ENCODE measurements at places on chromosomes 11 and 22. TPM values are rescaled to one million over a fixed set of nuclear protein-coding genes. Genes with fewer than 3 reads are reported as not detected.
A peak's percentile ranks its signal among the peaks of the same experiment; 100 is the strongest.

DNA sequence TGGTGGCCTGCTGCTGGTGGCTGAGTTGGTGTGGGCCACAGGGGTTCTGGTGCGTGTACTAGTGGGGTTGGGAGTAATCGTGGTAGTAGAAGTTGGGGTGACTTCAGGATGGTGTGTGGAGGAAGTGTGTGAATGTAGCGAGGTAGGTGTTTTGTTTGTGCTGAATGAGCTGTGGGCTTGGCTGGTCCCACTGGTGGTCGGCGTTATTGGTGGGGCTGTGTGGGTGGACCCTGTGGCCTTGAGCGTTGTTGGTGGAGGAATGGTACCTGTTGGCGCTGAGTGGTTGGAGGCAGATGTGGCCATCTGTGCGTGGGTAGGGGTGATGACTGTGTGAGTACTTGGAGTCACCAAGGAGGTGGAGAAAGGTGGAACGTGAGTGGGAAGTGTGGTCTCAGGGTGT is 18.4 kb downstream of the MUC6 start:
- DNase-seq: no peak

GRCh38 chr11:75031771-75032549 is 43.2 kb downstream of the NEU3 start:
- peak; percentile 39 for DNase-seq

DNA sequence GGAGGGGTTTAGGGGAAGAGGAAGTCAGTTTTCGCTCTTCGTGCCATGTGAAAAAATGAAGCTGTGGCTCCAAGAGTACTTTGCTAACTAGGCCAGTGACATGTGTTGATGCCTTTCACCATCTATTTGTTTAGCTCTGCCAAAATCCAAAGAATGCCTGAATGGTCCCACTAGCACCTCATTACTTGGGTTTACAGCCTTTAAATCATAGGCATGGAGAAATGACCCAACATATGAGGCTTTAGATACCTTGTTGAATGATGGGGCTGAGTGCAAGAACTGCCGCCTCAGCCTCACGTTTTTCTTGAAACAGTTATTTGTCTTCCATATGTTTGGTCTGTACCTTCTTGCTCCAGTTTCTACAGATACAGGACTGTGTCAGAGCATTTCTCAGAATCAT is 8.3 kb downstream of the RBM4 start:
- DNase-seq: no peak

DNA sequence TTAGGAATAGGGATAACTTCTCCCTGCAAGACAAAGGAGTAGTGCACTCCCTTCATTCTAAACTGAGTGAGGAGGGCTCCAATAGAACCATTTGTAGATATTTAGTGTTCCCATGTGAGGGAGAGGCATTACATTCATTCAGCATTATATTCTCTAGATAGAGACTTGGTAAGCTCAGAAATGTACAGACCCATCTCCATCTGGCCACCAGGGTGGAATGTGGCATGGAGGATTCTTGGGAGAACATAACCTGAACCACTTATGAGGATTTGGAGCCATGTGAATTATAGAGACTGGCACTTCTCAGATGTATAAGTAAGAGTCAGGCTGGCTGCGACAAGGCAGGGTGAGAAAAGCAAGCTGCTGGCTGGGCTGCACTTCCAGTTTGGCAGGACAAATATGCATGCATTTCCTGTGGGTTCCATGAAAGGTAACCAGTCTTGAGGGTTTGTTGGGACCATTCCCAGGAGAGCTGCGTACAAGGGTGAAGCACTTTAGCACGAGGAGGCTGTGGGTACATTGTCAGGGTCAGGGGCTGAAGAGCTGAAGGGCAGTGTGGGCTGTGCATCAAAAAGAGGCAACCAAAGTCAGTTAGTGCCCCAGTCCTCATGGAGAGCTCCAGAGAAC is 9.2 kb downstream of the RRP8 start:
- peak; percentile 32 for DNase-seq

DNA sequence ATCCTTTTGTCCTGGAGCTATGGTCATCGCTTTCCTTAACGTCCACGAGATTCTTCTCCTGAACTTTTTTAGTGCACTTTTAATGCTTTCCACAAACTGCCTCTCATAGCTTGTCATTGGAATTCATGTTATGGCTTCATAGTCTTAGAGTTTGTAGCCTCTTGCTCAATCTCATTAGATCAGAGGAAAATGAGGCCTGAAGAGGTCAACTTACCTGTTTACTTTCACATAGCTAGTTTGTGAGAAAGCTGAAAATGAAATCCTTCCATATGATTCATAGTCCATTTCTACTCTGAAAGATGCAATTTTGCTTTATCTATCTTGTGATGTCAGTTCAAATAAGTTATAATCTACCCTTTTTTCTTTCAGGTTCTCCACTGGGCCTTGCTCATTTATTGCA is 1747.2 kb upstream of the RAG2 start:
- no peak for DNase-seq

DNA sequence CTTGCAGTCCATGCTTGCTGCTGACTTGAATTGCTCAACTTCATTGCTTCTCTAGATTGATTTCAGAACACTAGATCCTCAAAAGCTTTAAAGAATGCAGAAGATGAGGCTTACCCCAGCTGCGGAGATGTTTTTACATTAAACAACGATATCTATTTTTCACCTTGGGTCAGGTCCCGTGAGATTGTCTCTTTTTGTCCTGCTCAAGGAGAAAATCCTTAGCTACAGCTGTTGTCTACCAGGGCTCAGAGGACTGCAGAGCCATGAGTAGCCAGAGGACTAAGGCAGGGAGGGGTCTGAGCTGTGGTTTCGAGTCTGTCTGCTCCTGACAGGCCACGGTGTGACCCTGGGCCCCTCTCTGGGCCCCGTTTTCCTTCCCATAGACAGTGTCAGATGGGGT is 51.4 kb downstream of the PKNOX2 start:
- DNase-seq: no peak

- DNase-seq: no peak
Measured at GRCh38 chr22:50633086-50633485, 5.1 kb upstream of the ARSA start.

The CTSW gene
- polyA plus RNA-seq: not detected

The FOLR2 gene
- polyA plus RNA-seq: not detected

All from H1 (cell line).